ENCODE measurements at places on chromosomes 13 and 19. TPM values are rescaled to one million over a fixed set of nuclear protein-coding genes. Genes with fewer than 3 reads are reported as not detected.

Gene GSX1
- total RNA-seq: not detected

Gene SSBP4
- 24.8 TPM for total RNA-seq

DNA sequence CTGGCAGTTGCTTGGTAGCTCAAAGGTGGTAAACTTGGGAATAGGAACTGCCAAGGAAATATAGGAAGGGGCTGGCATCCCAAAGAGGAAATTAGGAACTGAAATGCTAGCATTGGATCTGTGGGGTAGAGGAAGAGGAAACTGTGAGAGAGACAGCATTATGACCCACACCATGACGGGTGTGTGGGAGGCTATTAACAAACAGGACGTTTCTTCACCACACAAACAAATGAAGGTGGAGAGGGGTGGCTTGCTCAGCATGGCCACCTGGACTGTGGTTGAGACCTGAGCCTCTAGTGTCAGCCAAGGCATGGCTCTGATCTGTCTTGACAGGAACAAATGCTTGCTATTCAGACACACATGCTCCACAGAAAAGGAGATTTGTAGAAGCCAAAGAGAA lies 178.2 kb downstream of the B3GLCT start:
- DNase-seq: no peak

DNA sequence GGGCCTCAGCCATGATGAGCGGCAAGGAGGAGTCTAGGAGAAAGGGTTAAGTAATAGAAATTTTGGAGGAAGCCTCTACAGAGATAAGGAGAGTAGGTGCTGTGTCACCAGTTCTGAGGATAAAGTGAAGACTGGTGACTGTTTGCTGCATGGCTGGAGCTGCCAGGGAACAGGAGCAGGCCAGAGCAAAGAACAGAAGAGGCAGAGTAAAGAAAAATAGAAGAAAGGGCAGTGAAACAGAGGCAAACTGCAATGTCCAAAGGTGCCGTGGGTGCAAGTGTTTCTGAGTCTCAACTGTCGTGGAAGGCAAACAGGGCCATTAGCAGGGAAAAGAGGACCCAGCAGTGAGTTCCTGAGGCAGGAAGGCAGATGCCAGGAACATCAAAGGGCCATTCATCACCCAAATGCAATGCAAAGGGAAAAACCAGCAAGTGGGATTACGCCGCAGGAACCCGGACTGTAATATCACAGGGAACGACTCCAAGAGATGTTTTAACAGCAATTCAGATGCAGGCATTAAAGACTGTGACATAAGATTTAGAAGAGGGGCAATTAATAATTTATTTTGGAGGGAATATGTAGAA lies 318.3 kb downstream of the FOXO1 start:
- no peak for DNase-seq

DNA sequence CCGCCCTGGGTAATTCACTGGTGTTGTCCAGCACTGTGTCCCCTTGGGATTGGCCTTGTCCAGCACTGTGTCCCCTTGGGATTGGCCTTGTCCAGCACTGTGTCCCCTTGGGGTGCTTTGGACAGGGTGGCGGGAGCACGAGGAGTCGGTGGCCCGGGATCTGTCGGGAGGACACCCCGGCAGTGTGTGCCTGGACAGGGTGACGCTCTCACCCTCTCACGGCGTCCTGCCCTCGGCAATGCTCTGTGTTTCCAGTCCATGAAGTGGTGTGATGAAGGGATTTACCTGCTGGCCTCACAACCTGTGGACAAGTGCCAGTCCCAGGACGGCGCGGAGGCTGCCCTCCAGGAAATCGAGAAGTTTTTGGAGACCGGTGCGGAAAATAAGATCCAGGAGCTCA lies 29.9 kb upstream of the F7 start:
- no peak for DNase-seq

GRCh38 chr19:6712692-6713670 lies 7.5 kb downstream of the C3 start:
- no peak for DNase-seq

Gene KIR2DL1
- total RNA-seq: not detected

DNA sequence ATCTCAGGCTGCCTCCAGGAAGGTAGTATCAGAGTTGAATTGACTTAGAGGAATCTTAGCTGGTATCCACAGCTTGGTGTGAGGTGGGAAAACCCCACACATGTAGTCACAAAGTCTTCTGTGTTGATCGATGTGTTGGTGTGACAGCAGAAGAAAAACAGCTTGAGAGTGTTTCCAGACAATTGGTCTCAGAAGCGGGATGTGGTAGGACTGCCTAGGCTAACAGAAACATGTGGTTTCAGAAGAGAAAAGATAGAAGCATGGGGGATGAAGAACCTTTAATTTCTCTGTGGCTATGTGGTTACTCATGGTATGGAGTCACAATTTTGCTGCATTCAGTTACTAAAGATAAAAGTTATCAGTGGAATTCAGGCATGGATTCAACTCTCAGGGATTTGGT lies 134.7 kb upstream of the SLITRK5 start:
- no peak for DNase-seq

DNA sequence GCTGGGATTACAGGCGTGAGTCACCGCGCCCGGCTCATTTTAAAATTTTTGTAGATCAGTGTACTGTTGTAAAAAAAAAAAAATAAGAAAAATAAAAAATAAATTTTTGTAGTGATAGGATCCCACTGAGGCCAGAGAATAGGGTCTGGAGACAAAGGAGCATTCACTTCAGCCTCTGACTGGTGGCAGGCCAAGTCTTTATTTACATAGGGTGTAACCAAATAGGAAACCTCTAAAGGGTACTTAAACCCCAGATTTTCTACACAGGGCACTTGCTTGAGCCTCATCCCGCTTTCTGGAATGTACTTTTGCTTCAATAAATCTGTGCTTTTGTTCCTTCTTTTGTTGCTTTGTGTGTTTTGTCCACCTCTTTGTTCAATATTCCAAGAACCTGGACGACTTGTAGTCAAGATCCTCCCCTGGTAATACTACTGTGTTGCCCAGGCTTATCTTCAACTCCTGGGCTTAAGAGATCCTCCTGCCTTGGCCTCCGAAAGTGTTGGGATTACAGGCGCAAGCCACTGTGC lies 2.1 kb upstream of the PDCD2L start:
- DNase-seq: no peak

DNA sequence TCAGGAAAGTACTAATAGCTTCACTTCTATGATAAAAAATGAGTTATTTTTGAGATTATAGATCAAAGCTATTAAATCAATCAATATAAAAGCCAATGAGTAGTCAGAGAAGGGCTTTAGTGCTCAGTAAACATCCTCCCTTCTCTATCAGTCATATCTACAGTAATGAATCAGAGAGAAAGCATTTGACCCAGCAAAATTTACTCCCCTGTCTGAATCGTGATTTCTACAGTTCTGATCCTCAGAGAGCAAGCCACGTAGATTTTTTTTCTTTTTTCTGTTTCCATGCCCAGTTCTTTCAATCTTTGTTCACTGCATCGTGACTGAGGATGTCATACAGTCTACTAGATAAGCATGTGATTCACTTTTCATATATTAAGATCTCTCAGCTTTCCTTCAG lies 16.2 kb upstream of the MBNL2 start:
- no peak for DNase-seq

Gene APOC1
- 44.6 TPM for total RNA-seq

Gene ONECUT3
- not detected for total RNA-seq

GRCh38 chr19:38851622-38852230 lies 1.9 kb upstream of the HNRNPL start:
- peak; percentile 94 for DNase-seq

GRCh38 chr19:16076958-16077611 lies 790 bp downstream of the TPM4 start:
- no peak for DNase-seq

- no peak for DNase-seq
Observed at GRCh38 chr19:39237200-39238184, 7.3 kb downstream of the IFNL3 start.

GRCh38 chr19:45472563-45473366 lies 5.0 kb downstream of the FOSB start:
- DNase-seq: no peak

All from skin of body (tissue), 3 donors.